ENCODE measurements at places on chromosomes 2 and 18.

DNA sequence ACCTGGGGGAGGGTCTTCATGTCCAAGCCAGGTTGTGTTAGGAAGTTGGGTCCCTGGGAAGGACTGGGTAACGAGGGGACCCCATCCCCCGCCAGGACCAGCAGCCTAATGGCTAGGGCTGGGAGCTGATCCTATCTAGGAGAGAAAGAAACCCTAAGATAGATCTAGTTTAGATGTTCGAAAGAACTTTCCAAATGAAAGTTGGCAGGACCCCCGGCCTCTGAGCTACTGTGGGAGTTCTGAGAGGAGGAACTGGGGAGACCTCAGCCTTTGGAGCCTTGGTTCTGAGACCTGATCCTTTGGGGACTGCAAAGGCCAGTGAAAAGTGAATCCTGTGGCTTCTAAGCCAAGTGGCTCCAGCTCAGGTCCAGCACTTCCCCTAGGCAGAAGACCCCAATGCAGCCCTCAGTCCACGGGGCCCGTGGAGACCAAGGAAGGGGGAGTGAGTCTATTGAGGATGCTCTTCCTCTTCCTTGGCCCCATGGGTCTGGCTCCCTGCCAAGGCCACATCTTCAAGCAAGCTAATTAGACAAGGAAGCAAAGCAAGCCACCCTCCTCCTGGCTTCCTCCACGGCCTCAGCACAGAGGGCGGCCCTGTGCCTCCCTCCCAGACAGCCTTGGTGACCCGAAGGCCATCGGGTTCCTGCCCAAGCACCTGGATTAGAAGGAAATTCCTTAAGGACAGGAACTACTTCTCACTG is 23.5 kb downstream of the CCT7 start:
- no peak for DNase-seq

- no peak for DNase-seq
Measured at GRCh38 chr2:165007161-165007744, 51.9 kb upstream of the SLC38A11 start.

DNA sequence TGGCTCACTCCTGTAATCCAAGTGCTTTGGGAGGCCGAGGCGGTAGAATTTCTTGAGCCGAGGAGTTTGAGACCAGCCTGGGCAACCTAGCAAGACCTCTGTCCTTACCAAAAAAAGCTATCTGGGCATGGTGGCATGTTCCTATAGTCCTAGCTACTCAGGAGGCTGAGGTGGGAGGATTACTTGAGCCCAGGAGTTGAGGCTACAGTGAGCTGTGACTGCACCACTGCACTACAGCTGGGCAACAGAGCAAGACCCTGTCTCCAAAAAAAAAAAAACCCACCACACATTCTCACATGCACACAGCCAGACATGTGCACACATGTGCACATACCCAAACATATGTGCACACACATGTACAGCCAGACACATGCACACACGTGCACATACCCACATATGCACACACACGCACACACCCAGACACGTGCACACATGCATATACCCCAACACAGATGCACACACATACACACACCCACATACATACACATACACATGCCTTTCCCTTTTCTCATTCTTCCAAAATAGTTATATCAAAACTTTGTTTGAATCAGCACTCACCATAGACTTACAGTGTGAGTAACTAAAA is 14.2 kb downstream of the GREB1 start:
- DNase-seq: no peak

GRCh38 chr2:28153851-28154250 is 238.8 kb upstream of the FOSL2 start:
- DNase-seq: no peak

- no peak for DNase-seq
Measured at GRCh38 chr2:46147626-46148368, 149.4 kb upstream of the EPAS1 start.

- DNase-seq: no peak
Measured at GRCh38 chr2:2464094-2464493, 133.0 kb upstream of the MYT1L start.

DNA sequence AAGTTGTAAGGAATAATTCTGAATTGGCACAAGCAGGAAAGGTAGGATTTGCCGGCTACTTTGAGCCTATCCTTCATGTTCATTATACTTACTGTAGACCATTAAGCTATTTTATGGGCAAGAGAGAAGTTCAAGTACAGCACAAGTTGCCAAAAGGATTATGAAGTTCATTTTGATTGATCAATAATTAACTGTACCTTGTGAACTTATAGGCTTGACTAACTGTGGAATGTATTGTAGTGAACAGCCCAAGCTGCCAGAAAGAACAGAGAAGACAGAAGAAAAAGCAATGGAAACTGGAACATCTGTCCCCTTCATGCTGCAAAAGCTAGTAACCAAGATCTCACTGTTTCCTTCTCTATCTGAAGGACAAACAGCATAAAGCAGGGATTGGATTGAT is 810.1 kb upstream of the ZEB2 start:
- no peak for DNase-seq

- no peak for DNase-seq
Measured at GRCh38 chr2:103788389-103788788, 1026.6 kb downstream of the TMEM182 start.

- no peak for DNase-seq
Measured at GRCh38 chr2:112917856-112918255, 6.9 kb downstream of the IL37 start.
